Stimulated activated CD8-positive, alpha-beta memory T cell treated with anti-CD3 and anti-CD28 coated beads, Interleukin-7, amount 100 ng/mL, for 4 hours (primary cell): ENCODE measurements at places on chromosomes 7 and 10.

DNA sequence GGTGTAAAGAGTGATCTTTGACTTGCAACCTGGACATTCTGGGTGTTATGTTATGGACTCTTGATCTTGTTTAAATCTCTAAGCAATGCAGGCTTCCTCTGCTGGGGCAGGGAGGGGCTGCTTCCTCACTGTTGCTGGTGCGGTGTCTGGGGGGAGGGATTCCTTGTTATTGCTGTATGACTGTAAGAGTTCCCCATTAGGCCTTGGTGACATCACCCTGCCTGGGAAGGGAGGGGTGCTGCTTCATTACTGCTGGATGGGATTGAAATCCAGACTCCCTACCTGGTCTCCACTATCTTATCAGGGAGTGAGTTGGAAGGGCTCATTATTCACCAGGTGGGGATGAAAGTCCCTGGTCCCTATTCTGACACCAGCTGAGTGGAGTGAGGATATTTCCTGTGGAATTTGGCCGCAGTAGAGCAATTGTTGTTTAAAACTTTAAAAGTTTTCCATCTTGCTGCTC is 8.8 kb downstream of the OGDH start:
- DNase-seq, result no peak

- DNase-seq, result no peak
Measured at GRCh38 chr10:77539147-77539935, 98.3 kb downstream of the KCNMA1 start.

DNA sequence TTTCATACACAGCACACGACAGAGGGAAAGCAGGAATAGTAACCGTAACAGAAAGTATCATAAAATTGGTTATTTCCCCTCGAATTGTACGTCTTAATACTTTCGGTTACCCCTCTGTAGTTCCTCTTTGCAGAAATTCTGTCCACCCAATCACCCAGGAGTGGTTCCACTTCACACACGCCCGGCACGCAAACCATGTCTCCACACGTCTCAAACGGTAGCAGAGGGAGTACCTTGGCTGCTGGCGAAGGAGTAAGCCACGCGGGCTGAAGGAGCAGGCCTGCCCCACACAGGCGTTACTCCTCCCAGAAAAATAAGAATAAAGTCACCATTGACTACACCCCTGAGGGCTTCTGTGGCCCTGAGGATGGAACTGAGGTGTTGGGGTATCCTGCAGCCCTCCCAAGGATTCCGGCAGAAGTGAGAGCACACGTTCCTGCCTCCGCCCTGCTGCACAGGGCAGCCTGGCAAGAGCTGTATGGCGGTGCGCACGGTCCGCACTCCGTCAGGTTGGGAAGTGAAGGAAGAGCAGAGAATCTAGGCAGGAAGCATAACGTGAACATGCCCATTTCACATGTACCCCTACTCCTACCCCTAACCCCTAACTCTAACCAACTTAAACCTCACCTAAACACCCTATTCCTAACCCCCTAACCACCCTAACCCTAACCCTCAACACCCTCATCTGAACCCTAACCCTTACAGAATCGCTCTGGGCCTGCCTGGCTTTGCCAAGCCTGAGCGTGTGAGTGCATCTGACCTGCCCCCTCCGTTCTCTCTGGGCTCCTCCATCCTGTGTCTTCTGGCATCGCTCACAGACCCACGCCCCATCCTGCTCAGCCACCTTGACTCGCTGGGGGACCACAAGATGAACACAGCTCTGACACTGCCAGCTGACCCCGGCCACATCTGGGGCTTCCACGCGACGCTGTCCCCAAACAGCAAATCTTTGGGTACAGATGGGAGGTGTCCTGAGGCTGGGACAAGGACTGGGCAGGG is 18.2 kb downstream of the GPR146 start:
- no peak for DNase-seq

- DNase-seq, result no peak
Measured at GRCh38 chr10:129792864-129793263, 171.2 kb downstream of the EBF3 start.

DNA sequence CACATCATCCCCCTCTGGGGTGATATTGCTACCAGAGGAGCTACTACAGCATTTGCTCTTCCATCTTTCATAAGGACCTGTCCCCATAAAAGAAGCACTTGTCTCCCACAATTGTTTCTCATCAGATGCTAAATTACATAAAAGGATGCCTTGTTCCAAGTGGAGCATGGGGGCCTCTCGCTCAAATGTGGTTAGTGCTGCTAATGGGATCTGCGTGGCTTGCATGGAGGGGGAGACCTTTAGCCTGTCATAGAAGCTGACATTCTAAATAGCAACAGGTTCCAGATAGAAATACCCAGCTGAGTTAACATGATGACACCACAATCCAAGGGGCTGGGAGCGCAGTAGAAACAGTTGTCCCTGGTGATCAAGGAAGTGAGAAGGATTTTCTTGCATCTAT is 257.9 kb downstream of the SFMBT2 start:
- no peak for DNase-seq

GRCh38 chr10:103645141-103646054 is 151.9 kb downstream of the NEURL1 start:
- DNase-seq, result no peak

- no peak for DNase-seq
Measured at GRCh38 chr10:73717556-73717955, 19.6 kb upstream of the AGAP5 start.

DNA sequence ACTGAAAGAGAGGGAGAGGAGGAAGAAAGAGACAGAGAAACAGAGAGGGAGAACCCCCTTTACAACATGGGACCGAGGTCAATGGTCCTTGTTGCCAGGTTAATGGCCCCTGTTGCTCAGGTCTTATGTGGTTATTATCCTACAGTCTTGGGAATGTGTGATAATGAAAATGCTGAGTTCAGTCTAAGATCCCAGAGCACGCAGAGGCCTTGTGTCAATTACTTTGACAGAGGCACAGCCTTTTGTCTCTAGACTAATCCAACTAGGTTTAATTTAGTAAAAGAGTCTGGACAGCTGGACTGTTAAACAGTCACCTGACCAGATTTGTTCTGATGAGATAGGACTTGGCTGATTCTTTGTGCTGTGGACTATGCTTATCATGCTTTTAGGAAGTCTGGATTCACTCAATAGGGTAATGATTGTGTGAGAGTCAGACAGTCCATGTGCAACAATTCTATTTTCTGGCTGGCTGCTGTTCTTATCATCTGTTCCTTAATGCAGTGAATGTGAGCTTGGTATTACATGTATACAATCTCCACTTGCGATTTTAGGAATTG is 157.4 kb upstream of the MAGI2 start:
- DNase-seq, result no peak

- no peak for DNase-seq
Measured at GRCh38 chr10:30059209-30060107, at the start of gene JCAD. Gene JCAD, minus strand, starts transcription at chr10:30059586. Its CDS starts 11,774 bp downstream, at chr10:30047812.

DNA sequence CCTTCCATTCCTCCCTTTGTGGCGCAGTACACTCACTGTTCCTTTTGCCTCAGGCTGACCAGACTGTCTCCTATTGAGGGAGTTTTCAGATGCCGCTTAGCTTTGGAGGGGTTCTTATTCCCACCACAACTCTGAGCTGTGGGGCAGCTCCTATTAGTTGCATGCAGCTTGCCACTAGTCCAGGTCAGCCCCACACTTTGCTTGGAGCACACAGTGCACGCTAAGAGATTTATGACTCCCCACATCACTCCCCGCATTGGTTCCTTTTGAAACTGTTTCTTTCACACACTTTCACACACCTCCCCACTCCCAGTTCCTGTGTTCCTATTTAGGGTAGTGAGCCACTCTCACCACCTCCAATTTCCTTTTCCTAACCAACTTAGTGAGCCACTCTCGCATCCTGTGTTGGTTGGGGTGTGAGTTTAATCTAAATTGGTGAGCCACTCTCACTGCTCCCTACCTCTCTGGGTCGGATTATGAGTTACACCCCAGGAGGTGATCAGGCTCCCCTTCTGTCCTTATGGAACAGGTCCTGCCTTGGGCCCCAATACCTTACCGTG is 10.4 kb upstream of the ZNF485 start:
- DNase-seq, result no peak

- DNase-seq, result no peak
Measured at GRCh38 chr7:24951441-24951980, 28.5 kb downstream of the OSBPL3 start.

DNA sequence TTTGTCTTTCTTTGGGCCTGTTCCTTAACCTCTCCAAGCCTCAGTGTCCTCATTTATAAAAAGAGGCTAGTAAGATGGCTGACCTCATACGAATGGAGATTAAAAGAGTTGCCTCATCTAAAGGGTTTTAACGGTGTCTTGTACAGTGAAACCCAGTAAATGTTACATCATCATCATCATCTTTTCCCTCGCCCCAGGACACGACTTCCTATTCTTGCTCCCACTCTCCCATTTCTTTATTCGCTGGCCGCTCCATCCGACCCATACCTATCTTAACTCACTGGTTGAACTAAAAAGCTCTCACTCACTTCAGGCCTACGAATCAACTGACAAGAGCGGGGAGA is 554 bp downstream of the FRA10AC1 start:
- no peak for DNase-seq

GRCh38 chr10:74343804-74344203 is 192.8 kb downstream of the ADK start:
- no peak for DNase-seq

DNA sequence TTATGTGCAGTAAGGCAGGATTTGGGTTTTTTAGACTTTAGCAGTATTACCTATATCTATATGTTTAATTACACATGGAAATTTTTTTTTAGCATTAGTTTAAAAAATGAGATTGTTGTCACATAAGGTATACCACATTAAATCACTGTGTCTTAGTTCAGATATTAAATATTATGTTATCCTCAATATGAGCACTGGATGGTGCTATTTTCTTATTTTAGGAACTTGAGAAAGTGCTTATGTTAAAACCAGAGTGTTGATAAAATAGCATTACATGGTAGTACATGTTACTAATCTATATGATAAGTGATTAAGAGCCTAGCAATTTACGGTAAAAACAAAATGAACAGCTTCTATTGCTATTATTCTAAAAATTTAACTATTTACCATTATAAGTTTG is 28.8 kb downstream of the MIOS start:
- no peak for DNase-seq

DNA sequence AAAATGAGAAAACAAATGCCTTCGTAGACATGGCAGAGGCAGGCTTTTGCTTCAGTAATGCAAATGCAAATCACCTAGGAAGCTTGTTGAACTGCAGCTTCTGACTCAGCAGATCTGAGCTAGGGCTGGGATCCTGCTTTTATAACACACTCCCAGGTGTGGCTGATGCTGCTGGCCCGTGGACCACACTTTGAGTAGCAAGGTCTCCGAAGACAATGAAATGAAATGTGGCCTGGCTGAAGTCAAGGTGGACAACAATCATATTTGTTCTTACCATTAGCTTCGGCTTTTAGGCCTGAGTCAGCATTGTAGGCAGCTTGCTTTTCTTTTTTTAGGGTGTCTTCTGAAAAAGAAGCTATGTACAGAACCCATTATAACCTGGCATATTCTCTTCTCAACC is 26.3 kb downstream of the COL17A1 start:
- no peak for DNase-seq

- no peak for DNase-seq
Measured at GRCh38 chr7:26865094-26865388, 651 bp upstream of the SKAP2 start.
